ENCODE measurements at places on chromosomes 3 and 15.

DNA sequence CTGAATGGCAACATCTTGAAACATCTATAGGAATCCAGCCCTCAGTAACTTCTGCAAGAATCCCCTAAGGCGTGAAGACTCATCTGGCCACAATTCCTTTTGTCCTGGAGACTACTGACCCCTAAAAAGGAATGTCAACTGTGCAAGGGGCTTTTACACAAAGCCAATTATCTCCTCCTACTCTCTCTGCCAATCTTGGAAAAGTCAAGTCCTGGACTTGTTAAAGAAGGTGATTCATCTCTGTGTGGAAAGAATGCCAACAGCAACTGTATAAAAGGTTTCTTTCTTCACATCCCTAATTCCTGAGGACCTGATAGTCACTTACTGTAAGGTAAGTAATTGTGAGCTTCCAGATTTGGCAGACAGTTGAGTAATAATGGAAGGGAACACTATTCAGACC, 22.3 kb downstream of the THRB start:
- no peak for DNase-seq

DNA sequence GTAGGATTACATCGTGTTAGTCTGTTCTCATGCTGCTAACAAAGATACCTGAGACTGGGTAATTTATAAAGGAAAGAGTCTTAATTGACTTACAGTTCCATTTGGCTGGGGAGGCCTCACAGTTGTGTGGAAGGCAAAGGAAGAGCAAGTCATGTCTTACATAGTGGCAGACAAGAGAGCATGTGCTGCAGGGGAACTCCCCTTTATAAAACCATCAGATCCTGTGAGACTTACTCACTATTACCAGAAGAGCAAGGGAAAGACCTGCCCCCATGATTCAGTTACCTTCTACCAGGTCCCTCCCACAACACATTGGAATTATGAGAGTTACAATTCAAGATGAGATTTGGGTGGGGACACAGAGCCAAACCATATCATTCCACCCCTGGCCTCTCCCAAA, 3.4 kb downstream of the SLC25A26 start:
- peak; percentile 18 for DNase-seq

DNA sequence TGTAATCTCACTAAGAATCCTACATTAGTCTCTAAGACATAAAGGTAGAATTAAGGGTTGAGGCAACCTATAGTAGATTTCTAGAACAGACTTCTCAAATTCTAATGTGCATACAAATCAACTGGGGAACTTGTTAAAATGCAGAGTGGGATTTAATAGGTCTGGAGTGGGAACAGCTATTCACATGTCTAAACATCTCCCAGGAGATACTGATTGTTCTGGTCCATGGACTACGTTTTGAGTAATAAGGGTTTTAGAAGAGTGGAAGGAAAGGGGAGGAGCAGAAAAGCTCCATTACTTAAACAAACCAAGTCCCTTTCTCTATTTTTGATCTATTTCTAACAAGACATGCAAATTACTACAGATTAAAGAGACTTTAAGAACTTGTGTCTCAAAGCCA, 524.8 kb downstream of the TUSC7 start:
- no peak for DNase-seq

DNA sequence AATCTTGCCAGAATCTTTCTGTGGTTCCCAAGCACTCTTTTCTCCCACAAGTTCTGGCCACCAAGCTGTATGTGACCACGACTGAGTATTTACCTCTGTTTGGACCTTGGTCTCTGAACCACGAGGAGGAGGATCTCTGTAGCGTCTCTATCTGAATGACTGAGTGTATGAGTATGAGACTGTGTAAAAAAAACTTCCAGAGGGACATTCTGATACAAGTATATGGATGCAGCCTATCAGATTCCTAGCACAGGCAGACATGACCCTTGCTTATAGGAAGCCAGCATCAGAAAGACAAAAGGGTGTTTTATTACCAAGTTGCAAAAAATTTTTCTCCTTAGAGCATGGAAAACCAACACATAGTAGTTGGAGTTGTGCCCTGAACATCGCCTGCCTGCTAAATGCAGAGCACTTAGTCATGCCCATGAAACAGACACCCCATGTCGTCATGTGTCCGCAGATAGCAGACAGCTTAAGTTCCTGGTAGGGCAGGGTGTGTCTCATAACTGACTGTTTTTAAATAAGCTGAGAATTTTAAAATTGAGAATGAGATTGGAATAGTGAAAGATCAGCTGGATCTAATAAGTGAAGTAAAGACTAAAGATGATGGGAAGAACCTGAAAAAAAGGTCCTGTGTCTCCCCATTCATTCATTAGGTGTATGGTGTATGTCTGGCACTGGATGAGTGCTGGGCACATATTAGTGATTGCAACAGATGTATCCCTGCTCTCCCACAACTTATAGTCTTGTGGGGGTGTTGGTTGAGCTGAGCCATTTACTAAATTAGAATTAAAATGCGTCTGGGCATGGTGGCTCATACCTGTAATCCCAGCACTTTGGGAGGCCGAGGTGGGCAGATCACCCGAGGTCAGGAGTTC, 30.9 kb downstream of the DAG1 start:
- DNase-seq = no peak

- no peak for DNase-seq
Observed at GRCh38 chr15:72168131-72168807, 29.3 kb downstream of the GRAMD2A start.

GRCh38 chr3:110139048-110139447, 801.7 kb upstream of the DPPA4 start:
- DNase-seq = no peak

GRCh38 chr15:90071220-90071807, 31.0 kb downstream of the IDH2 start:
- DNase-seq = peak; percentile 80

GRCh38 chr3:55526332-55527030, 39.4 kb upstream of the WNT5A start:
- DNase-seq = no peak

- no peak for DNase-seq
Observed at GRCh38 chr3:143576568-143577270, 271.5 kb downstream of the SLC9A9 start.

DNA sequence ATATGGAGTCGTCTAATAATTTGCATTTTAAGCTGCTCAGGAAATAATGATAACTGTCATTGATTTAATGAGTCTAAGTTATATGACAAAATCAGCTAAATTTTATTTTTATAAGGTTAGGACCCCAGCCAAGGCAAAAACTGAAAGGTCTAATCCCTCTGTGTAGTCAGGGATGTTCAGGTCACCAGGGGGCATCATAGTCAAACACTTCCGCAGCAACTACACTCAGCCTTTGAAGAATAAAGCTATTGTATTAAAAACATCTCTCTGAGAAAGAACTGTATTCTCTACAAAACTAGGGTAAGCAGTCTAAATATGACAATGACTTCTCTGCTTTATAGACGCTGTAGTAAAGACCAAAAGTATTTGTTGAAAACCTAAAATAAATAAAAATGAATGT, 15.0 kb downstream of the INTS14 start:
- DNase-seq = no peak

DNA sequence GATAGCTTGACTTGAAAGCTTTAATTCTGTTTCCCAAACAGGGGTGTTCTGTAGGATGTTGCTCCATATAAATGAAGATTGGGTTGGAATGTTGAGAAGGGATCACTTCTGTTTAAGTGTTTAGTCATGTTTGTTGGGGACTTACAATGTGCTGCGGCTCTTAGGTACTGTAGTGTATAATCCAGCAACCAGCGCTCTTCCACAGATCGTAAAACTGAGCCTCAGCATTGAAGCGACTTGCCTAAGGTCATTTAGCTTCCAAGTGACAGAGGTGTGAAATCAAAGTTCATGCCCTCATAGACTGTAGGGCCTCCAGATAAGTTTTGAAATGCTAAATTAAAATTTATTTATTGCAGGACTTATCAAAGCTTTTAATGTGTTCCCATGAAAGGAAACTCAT, 1.8 kb downstream of the MKRN2 start:
- DNase-seq = no peak

GRCh38 chr3:14680716-14681115, 5.8 kb downstream of the C3orf20 start:
- DNase-seq = no peak

GRCh38 chr15:63672369-63672768, 75.2 kb downstream of the FBXL22 start:
- DNase-seq = no peak

- DNase-seq = no peak
Observed at GRCh38 chr3:190013943-190014924, 106.5 kb downstream of the P3H2 start.

GRCh38 chr15:80588801-80589200, 106.3 kb upstream of the ABHD17C start:
- no peak for DNase-seq

DNA sequence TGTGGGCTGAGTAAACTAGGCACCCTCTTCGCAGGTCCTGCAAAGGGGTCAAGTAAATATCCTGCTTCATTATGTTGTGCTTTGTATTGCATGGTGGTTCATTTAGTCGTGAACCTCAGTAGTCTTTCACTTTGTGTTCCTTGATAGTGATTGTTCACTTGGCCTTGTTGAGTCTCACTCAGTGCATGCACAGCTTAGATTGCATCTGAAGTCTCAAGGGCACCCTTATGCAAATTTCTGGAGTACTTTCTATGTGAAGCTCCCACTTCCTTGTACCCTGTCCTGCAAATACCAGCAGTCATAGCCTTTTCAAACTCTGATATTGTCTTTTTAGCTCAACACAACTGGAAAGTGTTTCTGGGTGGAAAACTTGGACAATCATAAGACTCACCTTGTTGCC, 519.2 kb downstream of the NAALADL2 start:
- no peak for DNase-seq

- DNase-seq = no peak
Observed at GRCh38 chr3:48979451-48979850, 10.6 kb upstream of the P4HTM start.

- DNase-seq = no peak
Observed at GRCh38 chr15:77418391-77418965, 1.4 kb downstream of the PEAK1 start.

DNA sequence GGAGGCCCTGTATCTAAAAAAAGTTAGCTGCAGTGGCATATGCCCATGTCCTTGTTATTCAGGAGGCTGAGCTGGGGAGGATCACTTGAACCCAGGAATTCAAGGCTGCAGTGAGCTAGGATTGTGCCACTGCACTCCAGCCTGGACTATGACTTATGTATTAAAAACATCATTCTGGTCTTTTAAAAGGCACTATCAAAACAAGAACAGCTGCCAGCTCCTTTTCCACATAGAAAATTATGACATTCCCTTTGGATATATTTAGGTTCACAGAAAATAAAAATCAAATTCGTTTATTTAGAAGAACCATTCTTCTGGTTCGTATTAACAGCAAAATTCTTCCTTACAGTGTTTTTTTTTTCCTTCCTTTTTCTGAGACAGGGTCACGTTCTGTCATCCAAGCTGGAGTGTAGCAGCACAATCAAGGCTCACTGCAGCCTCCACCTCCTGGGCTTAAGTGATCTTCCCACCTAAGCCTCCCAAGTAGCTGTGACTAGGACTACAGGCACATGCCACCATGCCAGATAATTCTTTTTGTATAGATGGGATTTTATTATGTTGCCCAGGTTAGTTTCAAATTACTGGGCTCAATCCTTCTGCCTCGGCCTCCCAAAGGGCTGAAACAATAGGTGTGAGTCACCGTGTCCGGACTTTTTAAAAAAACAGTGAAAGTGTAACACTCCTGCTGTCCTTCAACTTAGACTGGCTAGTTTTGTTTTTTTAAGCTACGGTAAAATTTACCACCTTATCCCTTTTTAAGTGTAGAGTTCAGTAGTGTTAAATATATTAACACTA, 13.9 kb downstream of the ICE2 start:
- DNase-seq = no peak

DNA sequence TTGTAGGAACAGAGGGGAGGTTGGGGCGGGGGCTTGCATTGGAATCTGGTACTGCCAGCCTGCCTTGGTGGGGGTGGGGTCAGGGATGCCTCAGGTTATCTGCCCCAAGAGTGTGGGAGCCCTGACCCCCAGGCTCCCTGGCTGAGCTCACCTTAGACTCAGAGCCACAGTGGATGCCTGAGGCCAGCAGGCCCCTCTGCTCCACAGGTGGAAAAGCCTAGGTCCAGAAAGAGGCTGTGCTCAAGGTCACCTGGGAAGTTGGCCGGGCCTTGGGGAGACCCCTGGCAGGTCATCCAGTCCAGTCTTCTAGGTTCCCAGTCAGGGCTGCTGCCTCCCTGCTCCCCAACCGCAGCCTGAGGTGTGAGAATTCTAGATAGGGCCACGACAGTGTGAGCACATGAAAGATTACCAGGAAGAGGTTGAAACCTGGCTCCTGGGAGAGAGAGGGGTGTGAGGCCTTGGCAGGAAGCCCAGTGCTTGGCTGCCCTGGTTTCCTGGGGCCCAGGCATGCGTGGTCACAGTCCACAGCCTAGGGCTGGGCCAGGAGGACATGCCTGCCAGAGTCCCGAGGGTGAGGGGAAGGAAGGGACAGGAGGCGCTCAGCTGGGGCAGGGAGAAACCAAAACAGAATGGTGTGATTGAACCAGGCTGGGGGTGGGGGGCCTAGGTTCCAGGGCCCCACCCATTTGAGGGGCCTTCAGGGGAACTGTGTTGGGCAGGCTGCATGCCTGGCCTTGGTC, 4.9 kb downstream of the HDAC11 start:
- no peak for DNase-seq

- DNase-seq = no peak
Observed at GRCh38 chr3:30161375-30161774, 445.0 kb upstream of the TGFBR2 start.

DNA sequence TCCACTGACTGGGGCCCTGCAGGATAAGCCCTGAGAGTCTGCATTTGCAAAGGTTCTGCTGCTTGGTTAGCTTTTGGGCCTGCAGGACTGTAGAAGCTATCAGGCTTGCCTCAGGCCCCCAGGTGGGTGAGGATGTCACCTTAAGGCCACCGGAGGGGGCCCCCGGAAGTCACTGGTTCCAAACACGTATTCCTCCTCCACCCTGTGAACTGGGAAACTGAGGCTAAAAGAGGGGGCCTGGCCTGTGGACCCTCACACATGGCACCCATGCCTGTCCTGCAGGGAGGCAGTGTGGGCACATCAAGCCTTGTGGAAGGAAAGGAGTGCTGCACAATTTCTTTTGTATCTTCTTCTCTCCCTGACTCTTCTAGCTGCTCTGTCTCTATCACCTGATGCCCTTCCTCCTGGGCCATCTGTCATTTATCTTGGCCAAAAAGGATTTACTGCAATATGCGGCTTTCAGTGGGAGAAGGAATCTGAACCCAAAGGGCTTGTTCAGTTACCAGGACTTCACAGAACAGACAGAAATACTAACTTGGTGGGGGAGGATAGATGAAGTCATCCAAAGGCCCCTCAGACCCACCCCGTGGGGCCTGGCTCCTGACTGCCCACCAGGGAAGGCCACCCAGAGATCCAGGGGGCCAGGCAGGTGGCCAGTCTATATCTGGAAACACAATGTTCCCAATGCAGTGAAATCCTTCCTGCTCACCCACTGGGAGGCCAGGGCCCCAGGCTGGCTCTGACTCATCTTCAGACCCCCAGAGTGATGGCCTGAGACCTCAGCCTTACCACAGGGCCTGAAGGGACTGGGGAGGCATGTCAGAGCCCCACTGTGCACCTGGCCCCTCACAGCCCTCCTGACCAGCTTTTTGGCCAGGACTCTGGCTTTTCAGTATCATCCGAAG, 18.3 kb downstream of the UBAP1L start:
- no peak for DNase-seq

Measured in stimulated activated naive CD8-positive, alpha-beta T cell treated with anti-CD3 and anti-CD28 coated beads, Interleukin-15, Interleukin-2, amounts not matched to agents 100 U/mL and 50 U/mL, for 24 hours (primary cell).